GF-D8 (cell line): ENCODE measurements at places on chromosomes 11 and 22.

GRCh38 chr22:32240461-32240860 is 14.7 kb downstream of the SLC5A4 start:
- no peak for DNase-seq

- DNase-seq: no peak
Measured at GRCh38 chr22:24398409-24398808, 29.0 kb upstream of the ADORA2A start.

GRCh38 chr22:49028111-49028510 is 799.6 kb downstream of the BRD1 start:
- no peak for DNase-seq

GRCh38 chr22:29817724-29818123 is 20.4 kb downstream of the ASCC2 start:
- DNase-seq: no peak

- DNase-seq: no peak
Measured at GRCh38 chr22:19760951-19761724, 560 bp downstream of the TBX1 start.

DNA sequence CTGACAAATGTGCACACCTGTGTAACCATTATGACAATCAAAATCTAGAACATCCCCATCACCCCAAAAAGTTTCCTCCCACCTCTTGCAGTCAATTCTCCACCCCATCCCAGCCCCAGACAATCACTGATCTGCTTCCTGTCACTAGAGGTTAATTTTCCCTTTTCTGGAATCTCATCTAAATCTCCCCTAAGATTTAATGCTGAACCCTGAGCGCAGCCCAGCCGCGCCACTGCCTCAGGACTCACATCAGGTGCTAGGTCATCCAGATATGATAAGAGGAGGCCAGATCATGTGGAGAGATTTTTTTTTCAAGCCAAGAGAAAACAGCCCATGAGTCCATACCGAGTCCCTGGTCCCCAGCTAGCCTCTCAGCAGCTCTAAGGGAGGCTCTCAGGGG is 4.3 kb upstream of the TMPRSS13 start:
- no peak for DNase-seq

- DNase-seq: no peak
Measured at GRCh38 chr22:23850136-23850611, 7.5 kb upstream of the SLC2A11 start.

- no peak for DNase-seq
Measured at GRCh38 chr22:36321797-36322601, 65.8 kb downstream of the MYH9 start.

- no peak for DNase-seq
Measured at GRCh38 chr11:75077316-75077715, 19.4 kb downstream of the OR2AT4 start.

- no peak for DNase-seq
Measured at GRCh38 chr11:130042093-130042591, 27.6 kb upstream of the APLP2 start.

- no peak for DNase-seq
Measured at GRCh38 chr11:110886288-110886970, 174.2 kb upstream of the ARHGAP20 start.

GRCh38 chr11:69716891-69717747 is 13.3 kb upstream of the FGF19 start:
- no peak for DNase-seq

DNA sequence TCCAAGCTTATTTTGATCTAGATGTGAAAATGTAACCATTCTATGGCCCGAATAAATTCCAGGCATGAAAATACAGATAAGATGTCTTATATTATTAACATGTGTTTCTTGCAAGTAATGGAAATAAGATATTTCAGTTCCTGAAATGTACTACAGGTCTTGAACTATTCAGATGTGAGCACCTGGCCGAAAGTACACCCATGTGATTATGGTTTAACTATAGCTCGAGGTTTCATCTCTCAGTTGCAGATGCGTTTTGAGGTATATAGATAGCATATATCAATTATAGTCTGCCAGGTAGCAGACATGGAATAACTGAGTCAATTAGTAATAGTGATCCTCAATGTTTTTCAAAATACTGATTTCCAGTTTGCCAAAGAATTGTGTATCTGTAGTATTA is 68.3 kb downstream of the DDIAS start:
- DNase-seq: no peak
